ENCODE measurements at places on chromosomes 16 and 17.

GRCh38 chr17:81868674-81869220 is 2.4 kb downstream of the ARHGDIA start:
- DNase-seq = peak; percentile 57

- peak; percentile 79 for DNase-seq
Observed at GRCh38 chr16:67514382-67514828, 14.2 kb upstream of the RIPOR1 start.

DNA sequence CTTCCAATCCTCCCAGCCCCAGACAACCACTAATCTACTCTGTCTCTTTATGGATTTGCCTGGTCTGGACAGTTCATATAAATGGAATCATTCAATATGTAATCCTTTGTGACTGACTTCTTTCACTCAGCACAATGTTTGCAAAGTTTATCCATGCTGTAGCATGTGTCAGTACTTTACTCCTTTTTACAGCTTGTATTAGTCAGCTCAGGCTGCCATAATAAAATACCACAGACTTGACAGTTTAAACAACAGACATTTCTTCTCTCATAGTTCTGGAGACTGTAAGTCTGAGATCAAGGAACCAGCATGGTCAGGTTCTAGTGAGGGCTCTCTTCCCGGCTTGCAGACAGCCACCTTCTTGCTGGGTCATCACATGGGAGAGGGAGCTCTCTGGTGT is 41.3 kb downstream of the GPRC5B start:
- peak; percentile 22 for DNase-seq

GRCh38 chr16:72722552-72722951 is 325.4 kb downstream of the ZFHX3 start:
- no peak for DNase-seq
